Gastroesophageal sphincter (tissue), 4 donors: ENCODE measurements at places on chromosomes 5 and 9. TPM values are rescaled to one million over a fixed set of nuclear protein-coding genes. Genes with fewer than 3 reads are reported as not detected.

The HTR4 gene
- total RNA-seq: not detected

- no peak for ATAC-seq
Observed at GRCh38 chr5:135642934-135643333, 64.1 kb upstream of the CXCL14 start.

The PCA3 gene
- total RNA-seq: not detected

DNA sequence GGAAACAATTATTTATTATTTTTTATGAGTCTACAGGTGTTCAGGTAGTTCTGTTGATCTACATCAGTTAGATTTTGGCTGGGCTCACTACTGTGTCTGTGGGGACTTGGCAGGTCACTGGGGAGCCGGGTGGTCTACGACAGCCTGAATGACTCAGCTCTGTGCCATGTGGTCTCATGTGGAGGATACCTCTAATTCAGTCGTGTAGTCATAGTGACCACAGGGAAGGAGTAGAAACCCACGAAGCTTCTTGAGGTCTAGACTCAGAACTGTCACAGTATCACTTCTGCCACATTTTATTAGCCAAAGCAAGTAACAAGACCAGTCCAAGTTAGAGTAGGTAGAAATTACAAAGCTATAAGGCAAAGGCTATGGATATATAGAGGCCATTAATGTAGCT is 64.7 kb upstream of the GRAMD2B start:
- no peak for ATAC-seq

DNA sequence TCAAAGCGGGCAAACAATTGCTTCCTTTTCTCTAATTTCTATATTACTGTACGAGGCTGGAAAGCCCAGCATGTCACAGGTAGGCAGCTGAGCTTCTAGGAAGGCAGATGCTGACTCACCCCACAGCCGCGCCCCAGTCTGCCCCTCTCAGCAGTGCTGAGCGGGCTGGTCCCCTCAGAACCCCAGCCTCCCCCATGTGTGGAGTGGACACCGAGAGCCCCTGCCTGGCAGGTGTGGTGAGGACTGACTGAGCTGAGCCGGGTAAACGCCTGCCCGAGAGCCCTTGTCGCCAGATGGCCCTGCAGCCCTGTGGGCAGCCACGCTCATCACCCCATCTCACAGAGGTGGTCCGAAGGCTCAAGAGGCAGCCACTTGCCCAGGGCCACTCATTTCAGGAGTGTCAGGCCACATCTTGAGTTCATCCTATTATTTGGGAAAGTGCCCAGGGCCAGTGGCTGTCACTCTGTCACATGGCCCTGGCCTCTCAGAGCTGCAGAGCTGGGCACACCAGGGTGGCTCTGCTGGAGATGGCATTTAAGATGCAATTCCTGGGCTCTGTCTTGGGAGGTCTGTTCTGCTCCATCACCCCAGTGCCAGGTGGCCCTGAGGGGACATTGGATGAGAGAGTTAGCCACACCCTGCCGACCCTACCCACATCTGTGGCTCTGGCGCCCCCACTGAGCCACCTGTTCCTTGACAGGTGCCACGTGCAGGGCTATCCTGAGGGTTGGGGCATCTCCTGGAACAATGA is 12.4 kb downstream of the CARD19 start:
- no peak for ATAC-seq

- ATAC-seq: no peak
Observed at GRCh38 chr9:91191411-91192380, 170.0 kb downstream of the AUH start.

DNA sequence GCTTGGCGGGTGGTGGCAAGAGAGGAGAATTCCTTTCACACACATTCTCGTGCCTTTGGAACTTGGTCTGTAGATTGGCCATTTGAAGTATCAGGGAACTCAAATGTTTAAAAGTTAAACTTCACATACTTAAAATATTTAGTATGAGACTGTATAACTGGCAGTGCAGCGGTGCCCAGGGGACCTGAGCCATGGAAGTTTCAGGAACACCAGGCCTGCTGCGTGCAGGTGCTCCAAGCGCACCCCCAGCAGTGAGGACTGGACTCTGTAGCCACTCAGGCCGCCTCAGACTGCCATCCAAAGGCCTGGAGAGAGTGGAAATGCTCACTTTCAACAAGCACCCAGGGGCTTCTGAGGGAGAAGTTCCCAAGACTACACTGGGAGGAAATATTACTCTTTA is 273.5 kb upstream of the IRX2 start:
- ATAC-seq: no peak

DNA sequence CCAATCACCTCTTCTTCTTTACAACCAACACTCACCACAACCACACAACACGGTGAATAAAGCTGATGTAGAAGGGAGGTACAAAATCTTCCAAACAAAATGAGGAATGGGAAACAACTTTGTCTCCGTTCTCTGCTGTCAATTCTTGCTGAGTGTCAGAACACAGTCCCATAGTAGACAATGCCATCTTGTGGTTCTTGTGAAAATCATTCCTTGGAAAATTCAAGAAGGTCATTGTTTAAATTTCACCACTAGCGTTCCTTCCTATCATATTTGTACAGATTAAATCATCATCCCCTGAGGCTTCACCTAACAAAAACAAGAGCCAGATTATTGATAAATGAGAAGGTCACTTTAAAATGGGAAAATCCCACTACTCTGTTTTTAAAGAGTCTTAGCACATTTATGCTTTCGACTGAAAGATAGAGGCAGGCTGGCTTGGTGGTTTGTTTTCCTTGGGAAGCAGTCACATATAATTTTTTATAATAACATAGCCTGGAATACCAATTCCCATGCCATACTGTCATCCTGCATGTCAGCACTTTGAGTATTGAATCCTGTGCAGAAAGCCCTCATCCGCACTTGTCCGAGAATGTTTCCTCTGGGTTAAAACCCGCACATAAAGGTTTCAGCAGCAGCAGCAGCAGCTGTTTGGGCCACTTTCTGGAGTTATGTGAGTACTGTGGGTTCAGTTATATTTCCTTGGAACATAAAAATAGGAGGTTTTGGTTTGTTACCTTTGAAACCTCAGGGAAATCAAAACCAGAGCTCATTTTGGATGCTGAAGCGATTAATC is 395.0 kb upstream of the SMARCA2 start:
- ATAC-seq: no peak

DNA sequence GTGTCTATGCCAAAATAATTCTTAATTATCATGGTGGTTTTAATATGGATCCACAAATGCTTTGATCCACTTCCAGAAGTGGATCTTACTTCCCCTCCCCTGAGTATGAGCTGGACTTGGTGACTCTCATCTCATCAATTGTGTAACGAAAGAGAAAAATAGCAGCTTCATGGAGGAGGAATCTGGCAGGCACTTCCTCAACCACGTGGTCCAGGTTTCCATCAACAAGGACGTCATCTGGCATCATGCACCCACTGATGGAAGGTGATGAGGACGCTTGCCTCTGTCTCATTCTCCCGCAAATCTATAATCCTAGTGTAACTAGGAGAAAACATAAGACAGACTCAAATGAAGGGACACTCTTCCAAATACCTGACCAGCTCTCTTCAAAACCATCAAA is 54.6 kb upstream of the S1PR3 start:
- ATAC-seq: peak; percentile 83

- no peak for ATAC-seq
Observed at GRCh38 chr5:83837265-83837907, 116.7 kb upstream of the HAPLN1 start.

The CCNI2 gene
- not detected for total RNA-seq

The PFN3 gene
- total RNA-seq: not detected

- peak; percentile 39 for ATAC-seq
Observed at GRCh38 chr9:127004946-127005769, 90.6 kb downstream of the RALGPS1 start.

GRCh38 chr9:87393706-87394230 is 103.9 kb upstream of the DAPK1 start:
- no peak for ATAC-seq

The MARVELD2 gene
- total RNA-seq: 0.81 TPM

GRCh38 chr9:18626046-18626698 is 152.2 kb downstream of the ADAMTSL1 start:
- ATAC-seq: no peak

GRCh38 chr5:54302267-54302687 is 8.1 kb downstream of the ARL15 start:
- peak; percentile 41 for ATAC-seq

GRCh38 chr5:17852740-17853139 is 218.5 kb downstream of the TAF11L14 start:
- ATAC-seq: no peak

DNA sequence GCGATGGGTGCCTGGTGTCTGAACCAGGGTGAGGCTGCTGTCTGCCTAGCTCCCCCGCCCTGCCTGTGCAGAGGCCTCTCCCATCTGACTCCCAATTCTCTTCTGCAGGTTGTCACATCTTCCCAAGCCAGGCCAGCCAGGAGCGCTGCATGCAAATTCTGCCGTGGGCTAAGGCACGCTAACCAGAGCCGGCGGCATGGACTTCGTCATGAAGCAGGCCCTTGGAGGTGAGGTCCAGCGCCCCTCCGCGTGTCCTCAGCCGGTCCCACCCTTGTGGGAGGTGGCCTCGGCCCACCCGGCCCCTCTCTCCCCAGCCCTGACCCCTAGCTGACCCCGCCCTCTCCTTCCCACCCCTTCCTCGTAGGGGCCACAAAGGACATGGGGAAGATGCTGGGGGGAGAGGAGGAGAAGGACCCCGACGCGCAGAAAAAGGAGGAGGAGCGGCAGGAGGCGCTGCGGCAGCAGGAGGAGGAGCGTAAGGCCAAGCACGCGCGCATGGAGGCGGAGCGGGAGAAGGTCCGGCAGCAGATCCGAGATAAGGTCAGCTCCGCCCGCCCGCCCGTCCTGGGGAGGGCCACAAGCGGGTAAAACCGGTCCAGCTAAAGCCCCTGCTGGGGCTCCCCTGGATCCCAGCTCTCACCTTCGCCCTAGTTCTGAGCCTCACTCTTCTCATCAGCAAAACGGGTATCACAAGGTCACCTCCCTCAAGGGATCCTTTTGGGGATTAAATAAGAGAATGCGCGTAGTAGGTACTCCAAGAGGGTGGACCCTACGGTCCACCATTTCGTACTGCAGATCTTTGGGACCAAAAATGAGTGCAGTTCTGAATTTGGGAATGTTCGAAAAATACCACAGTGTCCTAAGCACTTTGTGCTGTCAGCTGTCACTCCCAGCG is 7.4 kb downstream of the CPLX2 start:
- ATAC-seq: no peak

- no peak for ATAC-seq
Observed at GRCh38 chr9:21513431-21513830, 31.3 kb upstream of the IFNE start.

The THBS4 gene
- 18.6 TPM for total RNA-seq

The GDF9 gene
- 0.31 TPM for total RNA-seq

DNA sequence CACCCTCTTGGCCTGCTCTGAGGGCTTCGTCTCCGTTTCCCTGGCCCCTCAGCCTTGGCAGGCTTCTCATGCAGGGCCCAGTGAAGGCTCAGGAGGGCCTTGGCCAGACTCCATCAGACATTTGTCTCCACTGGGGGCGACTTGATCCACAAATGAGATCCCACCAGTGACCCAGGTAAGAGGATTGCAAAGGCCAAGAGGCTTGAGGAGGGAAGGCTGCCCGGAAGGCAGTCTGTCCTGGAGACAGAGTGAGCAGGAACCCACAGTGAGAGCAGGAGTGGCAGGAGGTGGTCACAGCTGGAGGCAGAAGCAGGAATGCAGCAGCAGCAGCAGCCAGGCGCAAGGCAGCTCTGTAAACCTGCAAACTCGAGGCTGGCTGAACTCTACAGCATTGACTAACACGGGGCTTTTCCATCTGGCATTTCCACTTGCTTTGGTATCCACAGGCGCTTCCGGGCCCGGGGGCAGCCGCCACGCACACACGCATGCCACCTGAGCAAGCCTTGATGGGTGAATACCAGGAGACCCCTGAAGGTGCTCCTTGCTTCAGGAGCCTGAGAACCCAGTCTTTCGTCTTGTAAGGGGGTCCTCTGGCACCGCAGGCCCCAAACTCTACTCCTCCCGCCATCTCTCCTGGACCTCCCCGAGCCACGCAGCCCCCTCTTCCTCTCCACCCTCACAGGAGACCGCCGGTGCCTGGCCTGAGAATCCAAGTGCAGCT is 14.7 kb downstream of the MGAT1 start:
- ATAC-seq: no peak

The IFNE gene
- total RNA-seq: not detected

DNA sequence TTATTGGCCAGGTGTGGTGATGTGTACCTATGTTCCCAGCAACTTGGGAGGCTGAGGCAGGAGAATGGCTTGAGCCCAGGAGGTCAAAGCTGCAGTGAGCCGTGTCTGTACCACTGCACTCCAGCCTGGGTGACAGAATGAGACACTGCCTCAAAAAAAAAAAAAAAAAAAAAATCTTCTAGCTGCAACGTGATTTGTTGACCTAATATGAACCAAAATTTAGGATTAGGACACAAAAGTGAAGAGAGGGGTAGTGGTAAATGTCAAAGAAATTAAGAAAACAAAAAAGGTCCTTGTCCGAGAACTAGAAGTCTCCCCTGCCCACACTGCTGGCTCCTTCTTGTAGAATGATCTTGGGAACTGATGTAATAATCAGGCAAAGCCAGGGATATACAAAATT is 272.0 kb downstream of the EFNA5 start:
- no peak for ATAC-seq

GRCh38 chr5:16057277-16057676 is 122.3 kb downstream of the MARCHF11 start:
- ATAC-seq: no peak
